ENCODE measurements at places on chromosomes 2 and 18. TPM values are rescaled to one million over a fixed set of nuclear protein-coding genes. Genes with fewer than 3 reads are reported as not detected.

Gene SFTPB
- not detected for total RNA-seq

Gene ST6GAL2
- 4.2 TPM for total RNA-seq

Gene CXCR1
- total RNA-seq = 4.0 TPM

Gene ARHGEF4
- total RNA-seq = 48.8 TPM
